ENCODE measurements at places on chromosomes 1 and 21.
A peak's percentile ranks its signal among the peaks of the same experiment; 100 is the strongest.

DNA sequence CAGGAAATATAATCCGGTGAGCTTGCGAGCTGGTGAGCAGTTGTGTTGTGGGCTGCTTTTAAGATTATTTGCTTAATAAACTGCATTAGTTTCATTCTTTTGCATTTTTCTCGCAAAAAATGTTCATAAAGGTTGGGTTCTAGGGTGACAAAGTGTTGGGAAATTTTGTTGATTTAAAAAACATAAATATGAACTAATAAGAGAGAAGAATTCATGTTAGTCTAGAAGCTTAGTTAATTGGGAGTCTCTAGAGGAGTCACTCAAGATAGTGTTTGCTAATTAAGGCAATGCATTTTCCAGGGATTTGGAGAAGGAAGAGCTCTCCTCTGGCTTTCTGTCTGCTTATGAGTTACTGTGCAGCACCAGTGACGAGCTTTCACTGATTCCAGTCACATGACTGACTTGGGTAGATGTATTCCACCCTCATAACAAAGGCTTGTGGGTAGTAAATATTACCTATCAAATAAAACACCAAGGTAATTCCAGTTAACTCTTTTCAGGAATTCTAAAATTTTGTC, 417.0 kb downstream of the PTBP2 start:
- no peak for DNase-seq

DNA sequence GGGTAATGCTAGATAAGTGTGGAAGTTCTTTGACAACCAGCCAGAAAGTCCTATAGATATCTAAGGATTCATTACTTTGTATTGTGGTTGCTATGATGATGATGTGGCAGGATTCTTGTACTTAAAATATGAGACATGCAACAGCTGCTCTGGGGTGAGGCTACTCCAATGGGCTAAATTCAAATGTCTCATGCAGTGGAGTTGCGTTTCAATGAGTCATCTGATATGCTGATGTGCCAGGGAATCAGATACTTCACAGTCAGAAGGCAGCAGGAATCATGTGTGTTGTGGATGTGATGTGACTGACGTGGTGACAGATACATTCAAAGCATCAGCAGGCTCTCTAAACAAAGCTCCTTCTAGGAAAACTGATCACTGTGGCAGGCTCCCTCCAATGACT, 66.5 kb downstream of the TSEN15 start:
- peak; percentile 61 for DNase-seq

- DNase-seq = no peak
Observed at GRCh38 chr1:7842517-7842916, 10.3 kb downstream of the UTS2 start.

DNA sequence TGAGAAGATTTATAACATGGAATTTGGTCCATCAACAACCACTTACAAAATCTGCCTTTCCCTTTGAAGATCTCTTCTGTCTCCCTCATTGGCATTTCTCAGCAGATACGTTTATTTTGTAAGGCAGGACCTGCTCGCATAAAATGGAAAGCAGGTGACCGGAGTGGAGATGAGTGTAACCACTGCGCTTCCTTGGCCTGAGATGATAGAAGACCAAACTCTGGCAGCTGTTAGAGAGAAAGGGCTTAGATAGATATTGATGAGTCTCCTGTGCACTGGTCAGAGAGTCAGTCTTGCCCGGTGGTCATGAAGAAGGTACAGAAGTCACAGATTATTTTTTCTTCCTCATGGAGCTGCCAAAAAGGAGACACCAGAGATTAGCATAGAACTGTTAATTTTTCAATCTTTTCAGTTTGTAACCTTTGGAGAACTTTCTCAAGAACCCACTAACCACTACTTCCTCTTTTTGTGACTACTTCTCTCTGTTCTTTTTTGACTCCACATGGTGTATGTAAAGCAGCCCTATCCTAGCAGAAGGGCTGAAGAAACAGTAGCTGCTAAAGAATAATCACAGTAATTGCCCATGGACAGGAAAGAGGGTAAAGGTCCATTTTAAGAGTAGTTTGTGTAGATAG, 47.6 kb downstream of the FCRL3 start:
- DNase-seq = no peak

DNA sequence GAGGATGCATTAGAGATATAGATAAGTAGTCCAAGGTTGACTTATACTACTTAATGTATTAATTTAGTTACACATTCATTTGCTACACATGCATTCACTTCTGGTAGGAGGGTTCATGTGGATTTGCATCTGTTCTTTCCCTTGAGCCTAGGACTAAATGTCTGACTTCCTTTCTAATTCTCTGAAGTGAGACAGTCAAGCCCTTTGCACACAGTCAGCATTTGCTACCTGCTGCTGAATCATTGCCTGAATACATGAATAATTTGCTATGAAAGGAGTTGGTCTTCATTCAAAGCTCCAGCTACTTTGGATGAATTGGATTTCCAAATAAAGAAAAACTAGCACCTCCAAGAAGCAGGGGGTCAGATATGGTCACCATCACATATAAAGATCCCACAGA, 154.8 kb upstream of the DAB1 start:
- DNase-seq = no peak

DNA sequence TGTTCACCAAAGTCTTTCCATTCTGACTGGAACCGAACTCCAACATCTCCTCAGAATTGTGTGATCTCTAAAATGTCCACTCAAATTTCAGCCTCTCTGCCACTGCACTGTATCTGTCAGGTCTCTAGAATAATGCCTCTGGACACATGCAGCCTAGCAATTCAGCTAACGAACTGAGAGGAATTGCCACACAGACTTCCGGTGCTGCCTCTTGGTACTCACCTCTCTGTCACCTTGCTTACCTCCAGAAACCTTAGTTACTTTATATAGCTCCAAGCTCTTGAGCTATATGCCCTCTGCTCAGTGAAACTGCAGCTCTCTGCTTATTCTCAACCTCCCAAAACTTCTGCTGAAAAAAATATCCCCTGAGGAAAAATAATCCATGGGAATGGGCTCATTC, 2.7 kb upstream of the CHRM3 start:
- DNase-seq = no peak

GRCh38 chr1:45385302-45385701, 45.1 kb upstream of the MUTYH start:
- no peak for DNase-seq

DNA sequence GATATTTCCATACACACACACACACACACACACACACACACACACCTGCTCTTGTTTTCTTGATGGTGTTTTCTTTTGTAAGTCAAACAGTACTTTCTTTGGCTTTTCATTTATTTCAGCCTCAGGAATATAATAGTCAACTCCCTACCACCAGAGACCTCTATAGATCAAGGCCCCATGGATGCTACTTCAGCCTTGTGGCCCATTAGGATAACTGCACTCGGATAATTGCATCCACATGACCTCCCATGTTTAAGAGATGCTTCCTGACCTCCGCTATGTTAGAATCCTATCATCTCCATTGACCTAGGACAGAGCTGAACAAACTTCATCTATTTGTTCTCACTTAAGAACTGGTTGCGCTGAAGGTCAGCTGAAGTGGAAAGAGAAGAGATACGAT, 1094.0 kb upstream of the B3GALT2 start:
- no peak for DNase-seq

DNA sequence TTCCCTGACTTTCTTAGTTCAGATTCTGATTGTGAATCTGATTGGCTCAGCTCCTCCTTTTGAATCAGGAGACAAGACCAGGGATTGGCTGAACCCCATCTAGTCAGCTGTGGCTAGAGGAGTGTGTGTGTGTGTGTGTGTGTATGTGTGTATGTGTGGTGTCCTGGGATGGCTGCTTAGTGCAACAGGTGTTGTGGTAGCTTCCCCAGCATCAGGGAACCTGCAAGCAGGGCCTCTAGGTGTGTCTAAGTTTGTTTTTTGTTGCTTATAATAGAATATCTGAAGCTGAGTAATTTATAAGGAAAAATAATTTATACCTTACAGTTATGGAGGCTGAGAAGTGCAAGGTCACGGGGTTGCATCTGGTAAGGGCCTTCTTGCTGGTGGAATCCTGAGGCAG, 13.2 kb upstream of the ALPL start:
- no peak for DNase-seq

- DNase-seq = no peak
Observed at GRCh38 chr1:163366555-163366954, 44.8 kb downstream of the NUF2 start.

- no peak for DNase-seq
Observed at GRCh38 chr1:27416387-27417111, 24.1 kb downstream of the GPR3 start.

- no peak for DNase-seq
Observed at GRCh38 chr1:4394366-4394765, 260.0 kb upstream of the AJAP1 start.

DNA sequence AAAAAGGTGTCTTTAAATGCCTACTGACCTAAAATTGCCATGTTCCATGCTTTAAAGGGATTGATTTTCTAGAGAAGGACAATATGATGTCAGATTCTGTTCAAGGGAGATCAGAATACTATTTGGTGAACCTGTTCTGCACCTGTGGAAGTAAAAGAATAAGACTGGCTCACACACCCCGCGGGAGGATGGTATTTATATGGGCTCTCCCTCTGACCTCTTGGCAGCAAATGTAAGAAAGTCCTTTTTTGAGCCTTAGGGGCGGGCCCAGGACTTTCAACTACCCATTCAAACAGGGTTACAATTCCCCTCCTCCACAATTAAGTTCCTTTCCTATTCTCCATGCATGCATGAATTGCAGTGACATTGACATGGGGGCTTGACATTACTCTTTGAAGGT, 42.1 kb downstream of the WASF2 start:
- no peak for DNase-seq

DNA sequence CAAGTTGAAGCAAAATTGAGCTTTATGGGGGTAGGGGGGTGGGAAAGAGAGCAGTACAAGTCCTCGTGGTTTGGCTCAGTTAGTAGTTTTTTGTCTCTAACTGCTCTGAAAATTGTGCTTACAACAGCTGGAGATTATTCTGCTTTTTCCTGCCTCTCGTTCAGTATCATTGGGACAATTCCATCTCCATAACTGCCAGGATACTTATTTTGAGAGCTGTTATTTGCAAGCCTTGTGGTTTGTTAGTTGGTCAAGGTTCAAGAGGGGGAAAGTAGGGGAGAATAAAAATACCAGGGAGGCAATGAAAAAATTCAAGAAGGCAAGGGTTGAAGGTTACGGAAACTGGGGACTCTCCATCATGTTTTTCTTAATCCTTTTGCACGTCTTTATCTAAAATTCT, 811.8 kb upstream of the ADGRL2 start:
- no peak for DNase-seq

DNA sequence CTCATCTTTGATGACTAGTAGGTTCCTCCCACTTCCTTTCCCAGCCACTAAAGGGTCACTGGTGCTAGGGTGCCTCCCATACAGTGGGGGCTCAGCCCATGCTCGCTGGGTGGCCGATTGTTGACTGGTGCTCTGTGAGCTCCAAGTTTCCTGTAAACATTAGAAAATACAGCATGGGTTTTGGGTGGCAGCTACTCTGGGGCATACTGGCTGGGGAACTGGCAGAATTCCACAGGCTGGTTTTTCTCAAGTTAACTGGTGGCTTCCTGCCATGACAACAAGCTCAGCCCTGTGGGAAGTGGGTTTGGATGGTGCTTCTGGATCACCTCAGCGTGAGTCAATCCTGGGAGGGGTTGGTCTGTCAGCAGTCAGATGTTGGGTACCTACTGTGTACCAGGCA, 28.7 kb upstream of the CRNN start:
- DNase-seq = no peak

- no peak for DNase-seq
Observed at GRCh38 chr1:67393240-67393639, 37.0 kb downstream of the SERBP1 start.

GRCh38 chr1:31647106-31647505, 2.4 kb upstream of the PEF1 start:
- DNase-seq = no peak

- DNase-seq = no peak
Observed at GRCh38 chr21:34180826-34181359, 107.5 kb downstream of the MRPS6 start.

DNA sequence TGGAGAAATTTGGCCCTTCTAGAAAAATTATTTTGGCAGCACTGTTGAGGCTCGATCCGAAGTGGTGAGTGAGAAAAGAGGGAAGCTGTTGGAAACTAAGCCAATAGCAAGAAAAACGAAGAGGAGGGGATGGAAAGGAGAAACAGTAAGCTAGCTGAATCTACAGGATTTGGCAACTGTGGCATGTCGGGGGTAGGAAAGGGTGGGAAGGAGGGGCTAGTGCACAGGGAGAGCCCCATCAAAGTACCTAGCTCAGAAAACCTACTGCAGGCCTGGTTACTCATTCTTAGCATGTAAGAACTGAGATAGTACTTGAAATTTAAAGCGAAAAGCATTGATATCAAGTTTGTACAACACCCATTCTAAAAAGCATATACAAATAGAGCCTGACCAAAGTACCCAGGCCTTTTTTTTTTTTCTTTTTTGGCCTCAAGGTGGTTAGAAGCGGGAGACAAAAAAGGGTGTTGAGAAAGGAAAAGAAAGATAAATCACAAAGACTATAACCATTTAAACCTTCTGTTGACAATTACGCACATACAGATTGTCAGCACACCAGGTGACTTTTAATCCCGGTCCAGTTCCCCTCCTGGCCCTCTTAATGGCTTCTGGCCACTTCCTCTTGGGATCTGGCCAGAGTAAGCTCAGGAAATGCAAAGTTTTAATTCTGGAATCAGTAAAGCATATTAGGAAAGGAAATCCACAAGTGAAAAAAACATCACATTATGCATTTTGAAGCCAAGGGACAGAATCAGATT, 50.4 kb downstream of the SLC16A1 start:
- DNase-seq = no peak

- DNase-seq = no peak
Observed at GRCh38 chr21:26624983-26625519, 52.0 kb upstream of the CYYR1 start.

DNA sequence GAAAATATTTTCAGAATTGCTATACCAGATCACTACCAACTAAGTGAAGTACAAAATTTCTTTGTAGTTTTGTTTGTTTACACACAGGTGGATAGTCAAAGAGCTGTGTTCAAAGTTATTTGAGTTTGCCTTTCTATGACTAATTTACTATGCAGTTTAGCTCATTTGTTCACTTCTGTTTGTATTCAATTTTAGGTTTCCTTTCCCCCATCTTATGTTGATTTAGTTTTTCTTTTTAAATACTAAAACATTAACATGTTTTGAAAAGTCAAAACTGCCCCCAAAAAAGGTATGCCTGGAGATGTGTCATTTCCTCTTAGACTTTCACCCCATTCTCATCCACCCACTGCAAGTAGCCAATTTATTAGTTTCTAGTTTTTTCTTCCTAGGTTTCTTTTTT, 18.7 kb upstream of the RIPPLY3 start:
- no peak for DNase-seq

GRCh38 chr1:110602466-110602865, 3.7 kb downstream of the KCNA2 start:
- no peak for DNase-seq
